ENCODE measurements at places on chromosomes 2 and 18.
A peak's percentile ranks its signal among the peaks of the same experiment; 100 is the strongest.

GRCh38 chr2:11102466-11102865 is 52.8 kb upstream of the SLC66A3 start:
- no peak for DNase-seq

- no peak for DNase-seq
Observed at GRCh38 chr2:10145519-10146357, 23.2 kb downstream of the RRM2 start.

DNA sequence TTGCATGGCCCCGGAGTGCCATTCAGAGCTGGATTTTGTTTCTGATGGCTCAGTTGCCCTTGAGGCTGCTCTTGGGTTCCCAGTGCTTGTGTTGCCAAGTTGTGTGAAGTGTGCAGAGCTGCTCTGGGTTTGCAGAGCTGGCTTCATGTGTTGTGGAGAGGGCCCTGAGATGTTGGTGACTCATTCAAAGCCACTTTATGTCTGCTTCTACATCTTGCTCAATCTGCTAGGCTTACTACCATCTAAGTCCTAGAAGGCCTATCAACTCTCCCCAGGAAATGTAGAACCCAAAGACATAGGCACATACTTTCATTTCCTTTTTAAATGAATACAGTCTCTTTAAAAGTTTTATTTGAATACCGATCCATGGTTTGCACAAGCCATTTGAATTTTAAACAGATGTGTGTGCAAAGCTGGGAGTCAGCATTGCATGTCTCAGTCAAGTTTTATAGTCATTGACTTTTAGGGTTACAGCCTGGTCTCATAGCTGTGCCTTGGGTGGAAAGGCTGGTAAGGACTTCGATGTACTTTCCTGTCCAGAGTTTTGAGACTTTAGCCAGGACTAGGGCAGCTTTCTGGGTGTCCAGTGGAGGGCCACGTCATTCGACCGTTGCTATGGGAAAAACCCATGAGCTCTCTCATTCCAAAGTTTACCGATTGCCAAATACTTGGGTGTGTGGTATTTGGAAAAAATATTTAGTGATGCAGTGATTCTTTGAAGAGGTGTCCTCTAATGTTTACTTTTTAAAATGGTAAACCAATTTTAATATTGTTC is 105.0 kb downstream of the LTBP1 start:
- peak; percentile 52 for DNase-seq

DNA sequence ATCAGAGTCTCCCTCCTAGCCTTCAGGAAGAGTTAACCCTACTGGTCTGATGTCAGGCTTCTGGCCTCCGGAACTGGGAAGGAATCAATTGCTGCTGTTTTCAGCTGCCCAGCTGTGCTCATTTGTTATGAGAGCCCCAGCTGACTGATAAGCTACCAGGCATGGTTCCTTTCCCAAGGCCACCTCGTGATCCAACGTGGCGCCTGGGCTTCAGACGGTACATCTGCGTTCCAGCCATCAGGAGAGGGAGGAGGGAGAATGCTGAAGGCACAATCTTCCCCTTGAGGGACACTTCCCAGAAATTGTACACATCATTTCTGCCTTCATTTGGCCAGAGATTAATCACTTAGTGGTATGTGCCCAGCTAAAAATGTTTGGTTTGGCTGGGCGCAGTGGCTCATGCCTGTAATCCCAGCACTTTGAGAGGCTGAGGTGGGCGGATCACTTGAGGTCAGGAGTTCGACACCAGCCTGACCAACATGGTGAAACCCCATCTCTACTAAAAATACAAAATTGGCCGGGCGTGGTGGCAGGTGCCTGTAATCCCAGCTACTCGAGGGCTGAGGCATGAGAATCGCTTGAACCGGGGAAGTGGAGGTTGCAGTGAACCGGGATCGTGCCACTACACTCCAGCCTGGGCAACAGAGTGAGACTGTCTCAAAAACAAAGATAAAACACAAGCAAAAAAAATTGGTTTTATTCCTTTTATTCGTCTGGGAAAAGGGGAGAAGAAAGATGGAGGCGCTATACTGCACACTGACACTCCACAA is 10.5 kb upstream of the ARMC9 start:
- peak; percentile 91 for DNase-seq

- no peak for DNase-seq
Observed at GRCh38 chr2:99921903-99922302, 220.5 kb downstream of the AFF3 start.

- peak; percentile 18 for DNase-seq
Observed at GRCh38 chr2:88159955-88160415, 10.2 kb upstream of the THNSL2 start.

- DNase-seq, result peak; percentile 4
Observed at GRCh38 chr2:174122185-174122584, 126.1 kb downstream of the OLA1 start.

DNA sequence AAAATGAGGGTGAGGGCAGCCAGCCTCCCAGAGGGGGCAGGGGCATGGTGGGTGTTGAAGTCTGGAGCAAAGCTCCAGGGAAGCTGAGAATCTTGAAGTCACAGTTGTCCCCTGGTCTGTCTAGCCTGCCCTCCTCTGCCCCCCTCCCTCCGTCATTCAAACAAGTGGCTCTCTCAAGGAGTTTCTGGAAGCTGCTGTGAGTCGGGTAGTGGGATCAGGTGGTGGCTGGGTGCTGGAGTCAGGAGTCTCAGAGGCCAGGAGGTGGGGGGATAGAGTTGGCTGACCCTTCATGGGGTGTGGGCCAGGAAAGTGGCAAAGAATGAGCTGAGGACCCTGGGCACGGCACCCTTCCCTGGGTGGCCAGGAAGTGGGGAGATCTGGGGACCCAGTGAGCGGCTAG is 495 bp upstream of the ASIC4 start:
- DNase-seq, result no peak

- DNase-seq, result no peak
Observed at GRCh38 chr2:122105171-122105876, 349.9 kb downstream of the TSN start.

GRCh38 chr2:235551965-235552364 is 58.1 kb downstream of the AGAP1 start:
- DNase-seq, result peak; percentile 26

DNA sequence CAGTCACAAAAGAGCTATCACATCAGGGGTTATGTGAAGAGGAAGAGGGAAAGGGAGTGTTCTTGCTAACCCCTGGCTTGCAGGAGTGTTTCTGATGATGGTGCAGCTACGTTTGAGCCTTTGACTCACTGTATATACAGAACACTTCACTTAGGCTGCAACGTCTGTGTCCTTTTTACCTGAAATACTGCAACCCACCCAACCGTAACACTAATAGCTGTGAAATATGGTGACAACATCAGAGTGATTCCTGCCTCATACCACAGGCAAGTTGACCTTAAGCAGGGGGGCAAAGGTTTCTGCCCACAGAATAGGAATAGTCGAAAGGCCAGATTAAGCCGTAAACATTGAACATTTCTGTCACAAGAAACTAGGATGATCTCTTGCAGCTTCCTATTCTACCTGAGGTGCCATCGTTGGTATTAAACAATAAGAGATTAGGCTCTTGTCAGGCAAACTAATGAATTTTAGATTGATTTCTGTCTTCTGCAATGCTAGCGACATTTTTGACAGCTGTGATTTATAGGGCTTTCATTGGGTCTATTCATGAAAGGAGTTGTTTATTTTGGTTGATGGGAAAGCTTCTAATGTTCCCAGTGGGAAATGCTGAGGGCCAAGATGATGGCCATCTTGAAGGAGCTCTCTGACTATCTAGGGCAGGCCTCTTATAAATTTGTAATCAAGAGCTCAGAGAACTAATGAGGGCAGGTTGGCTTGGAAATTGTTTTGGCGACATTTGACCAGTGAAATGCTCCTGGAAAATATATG is 316.8 kb downstream of the PIK3C3 start:
- no peak for DNase-seq

DNA sequence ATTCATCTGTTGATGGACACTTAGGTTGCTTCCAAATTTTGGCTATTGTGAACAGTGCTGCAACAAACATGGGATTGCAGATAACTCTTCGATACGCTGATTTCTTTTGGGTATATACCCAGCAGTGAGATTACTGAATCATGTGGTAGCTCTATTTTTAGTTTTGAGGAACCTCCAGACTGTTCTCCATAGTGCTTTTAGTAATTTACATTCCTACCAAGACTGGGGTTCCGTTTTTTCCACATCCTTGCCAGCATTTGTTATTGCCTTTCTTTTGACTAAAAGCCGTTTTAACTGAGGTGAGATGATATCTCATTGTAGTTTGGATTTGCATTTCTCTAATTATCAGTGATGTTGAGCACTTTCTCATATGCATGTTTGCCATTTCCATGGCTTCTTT is 200.3 kb downstream of the MBD5 start:
- DNase-seq, result no peak

- no peak for DNase-seq
Observed at GRCh38 chr18:43650426-43650825, 373.1 kb upstream of the SYT4 start.

- DNase-seq, result peak; percentile 24
Observed at GRCh38 chr2:181124497-181124896, 144.1 kb downstream of the UBE2E3 start.

- no peak for DNase-seq
Observed at GRCh38 chr2:72127401-72128058, 20.1 kb downstream of the CYP26B1 start.

- no peak for DNase-seq
Observed at GRCh38 chr2:200976710-200977109, 13.2 kb upstream of the ORC2 start.

GRCh38 chr2:75454241-75454620 is 106.5 kb downstream of the EVA1A start:
- no peak for DNase-seq

GRCh38 chr2:217327953-217328621 is 468.2 kb upstream of the TNP1 start:
- peak; percentile 52 for DNase-seq

GRCh38 chr2:230713331-230714135 is 891 bp downstream of the CAB39 start:
- DNase-seq, result peak; percentile 27

- DNase-seq, result no peak
Observed at GRCh38 chr2:139048017-139048416, 267.8 kb upstream of the NXPH2 start.

- DNase-seq, result no peak
Observed at GRCh38 chr2:41621563-41621962, 426.3 kb upstream of the PKDCC start.

- no peak for DNase-seq
Observed at GRCh38 chr18:75249672-75250470, 39.3 kb downstream of the TSHZ1 start.

DNA sequence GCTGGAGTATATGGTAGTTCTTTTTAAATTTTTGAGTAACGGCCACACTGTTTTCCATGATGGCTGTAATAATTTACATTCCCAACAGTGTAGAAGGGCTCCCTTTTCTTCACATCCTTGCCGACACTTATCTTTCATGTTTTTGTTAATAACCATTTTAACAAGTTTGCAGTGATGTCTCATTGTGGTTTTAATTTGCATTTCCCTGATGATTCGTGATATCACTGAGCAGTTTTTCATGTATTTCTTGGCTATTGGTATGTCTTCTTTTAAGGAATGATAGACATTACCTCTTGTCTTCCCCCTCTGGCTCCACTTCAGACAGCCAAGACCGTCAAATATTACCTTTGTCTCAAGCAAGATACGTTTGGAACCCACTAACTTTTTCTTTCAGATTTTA is 371.1 kb upstream of the NRP2 start:
- DNase-seq, result peak; percentile 42

- DNase-seq, result no peak
Observed at GRCh38 chr18:43681661-43682060, 404.4 kb upstream of the SYT4 start.

DNA sequence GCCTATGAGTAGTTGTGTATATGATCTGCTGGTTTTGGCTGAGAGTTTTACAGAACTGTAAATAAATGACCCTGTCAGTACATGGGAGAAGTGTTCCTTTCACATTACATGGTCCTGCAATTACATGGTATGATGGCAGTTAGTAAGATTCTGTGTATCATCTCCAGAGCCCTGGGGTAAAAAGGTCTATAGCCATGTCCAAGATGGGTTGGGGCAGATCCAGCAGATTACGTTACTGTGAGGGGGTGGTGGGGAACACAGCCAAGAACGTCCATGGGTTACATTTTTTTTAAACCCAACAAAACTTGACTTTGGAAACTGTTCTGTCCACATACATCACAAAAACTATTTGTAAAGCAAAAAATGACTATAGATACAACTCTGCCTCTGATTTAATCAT is 64.2 kb upstream of the LMAN1 start:
- DNase-seq, result no peak

GRCh38 chr2:74619651-74620297 is 28.4 kb downstream of the M1AP start:
- DNase-seq, result no peak

DNA sequence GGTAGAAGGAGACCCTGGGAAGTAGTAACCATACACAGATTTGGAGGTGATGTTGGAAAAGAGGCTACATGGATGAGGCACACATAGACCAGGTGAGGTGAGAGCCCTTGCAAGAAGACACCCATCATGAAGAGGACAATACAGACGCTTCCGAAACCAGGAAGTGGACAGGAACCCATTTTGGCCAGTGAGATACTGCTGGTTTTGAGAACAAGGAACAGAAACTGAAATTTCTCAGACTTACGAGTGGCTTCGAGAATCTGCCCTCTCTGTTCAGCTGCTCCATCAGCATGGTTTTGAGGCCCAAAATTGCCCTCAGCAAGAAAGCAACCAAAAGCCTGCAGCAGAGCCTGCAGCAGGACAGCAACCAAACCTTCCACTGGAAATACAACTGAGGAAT is 479.1 kb upstream of the NRXN1 start:
- no peak for DNase-seq

- no peak for DNase-seq
Observed at GRCh38 chr2:146523196-146523595, 1321.6 kb upstream of the ACVR2A start.

- DNase-seq, result no peak
Observed at GRCh38 chr2:16950436-16950835, 284.8 kb upstream of the CYRIA start.

- DNase-seq, result no peak
Observed at GRCh38 chr18:47413327-47413726, 161.9 kb upstream of the SKOR2 start.

DNA sequence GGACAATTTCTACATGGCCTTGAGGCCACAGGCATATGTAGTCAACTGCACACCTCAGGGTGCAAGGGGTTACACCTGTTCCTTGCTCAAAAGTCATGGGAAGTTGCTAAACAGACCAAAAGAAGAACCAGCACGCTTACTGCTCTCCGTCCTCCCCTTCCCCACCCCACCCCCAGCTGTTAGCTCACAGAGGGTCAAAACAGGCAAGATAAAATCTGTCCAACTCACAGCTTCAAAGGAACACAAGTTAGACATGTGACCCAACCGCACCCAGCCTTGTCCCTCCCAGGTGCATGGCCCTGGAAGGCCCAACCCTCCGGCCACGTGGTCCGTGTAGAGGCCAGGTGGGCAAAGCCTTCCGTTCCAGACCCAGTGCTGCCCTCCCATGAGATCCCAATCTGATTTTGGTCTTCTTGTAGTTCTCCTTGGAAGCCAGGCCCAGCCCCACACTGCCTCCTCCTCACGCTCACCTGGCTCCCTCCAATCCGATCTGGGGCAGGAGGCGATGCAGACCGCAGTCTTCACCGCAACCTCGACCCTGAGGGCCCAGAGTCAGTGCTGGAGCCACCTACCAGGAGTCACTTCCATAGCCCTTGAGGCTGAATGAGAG is 14.5 kb upstream of the ASPRV1 start:
- DNase-seq, result no peak

GRCh38 chr2:133571249-133571648 is 3.0 kb upstream of the NCKAP5 start:
- DNase-seq, result no peak

All from astrocyte (in vitro differentiated cells and primary cell).